GM18507 (cell line): ENCODE measurements at places on chromosomes 2 and 18.

GRCh38 chr2:143581134-143581533, 451.9 kb downstream of the ARHGAP15 start:
- DNase-seq: no peak

DNA sequence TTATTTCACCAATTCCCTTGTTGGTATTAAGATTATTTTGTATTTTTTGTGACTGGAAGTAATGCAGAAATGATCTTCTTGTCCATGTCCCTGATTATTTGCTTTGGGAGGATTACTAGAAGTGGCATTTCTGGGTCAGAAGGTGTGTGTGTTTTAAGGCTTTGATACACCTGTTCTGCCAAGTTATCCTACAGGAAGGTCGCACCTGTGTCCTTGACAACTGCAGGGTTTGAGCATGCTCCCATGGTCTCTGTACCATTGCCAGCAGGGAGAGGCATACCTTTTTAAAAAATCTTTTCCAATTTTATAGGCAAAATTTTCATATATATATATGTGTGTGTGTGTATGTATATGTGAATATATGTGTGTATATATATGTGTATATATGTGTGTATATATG, 29.7 kb downstream of the KDM3A start:
- DNase-seq: no peak

GRCh38 chr2:46574457-46575355, 95.3 kb downstream of the TMEM247 start:
- no peak for DNase-seq

DNA sequence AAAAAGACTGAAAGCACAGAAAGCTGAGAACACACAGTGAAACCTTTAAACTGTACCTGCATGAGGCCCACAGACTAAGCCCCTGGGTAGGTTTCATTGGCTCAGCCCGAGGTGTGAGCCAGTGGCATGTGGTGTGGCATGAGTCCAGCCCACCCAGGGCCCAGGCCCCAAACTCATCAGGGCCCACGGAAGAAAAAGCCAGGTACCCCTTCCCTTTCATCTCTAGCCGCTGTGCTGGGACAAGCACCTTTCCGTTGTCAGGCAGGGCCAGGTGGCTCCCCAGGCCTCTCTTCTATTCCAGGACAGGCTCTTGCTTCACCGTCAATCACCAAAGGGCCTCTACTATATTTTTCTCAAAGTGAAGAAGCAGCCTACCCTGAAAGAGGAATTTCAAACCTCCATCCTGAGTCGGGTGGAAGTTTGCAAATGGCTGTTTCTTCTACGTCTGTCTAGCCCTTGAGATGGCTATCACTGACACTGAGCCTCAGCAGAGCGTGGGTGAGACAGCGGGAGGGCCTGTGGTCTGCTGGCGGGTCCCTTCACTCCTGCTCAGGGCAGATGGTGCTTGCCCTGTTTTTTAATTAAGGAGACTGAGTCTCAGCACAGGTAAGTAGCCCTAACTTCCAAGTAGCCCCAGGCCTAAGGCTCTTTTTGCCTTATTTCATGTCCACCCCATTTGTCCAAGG, 8.6 kb downstream of the DNAJB2 start:
- no peak for DNase-seq

DNA sequence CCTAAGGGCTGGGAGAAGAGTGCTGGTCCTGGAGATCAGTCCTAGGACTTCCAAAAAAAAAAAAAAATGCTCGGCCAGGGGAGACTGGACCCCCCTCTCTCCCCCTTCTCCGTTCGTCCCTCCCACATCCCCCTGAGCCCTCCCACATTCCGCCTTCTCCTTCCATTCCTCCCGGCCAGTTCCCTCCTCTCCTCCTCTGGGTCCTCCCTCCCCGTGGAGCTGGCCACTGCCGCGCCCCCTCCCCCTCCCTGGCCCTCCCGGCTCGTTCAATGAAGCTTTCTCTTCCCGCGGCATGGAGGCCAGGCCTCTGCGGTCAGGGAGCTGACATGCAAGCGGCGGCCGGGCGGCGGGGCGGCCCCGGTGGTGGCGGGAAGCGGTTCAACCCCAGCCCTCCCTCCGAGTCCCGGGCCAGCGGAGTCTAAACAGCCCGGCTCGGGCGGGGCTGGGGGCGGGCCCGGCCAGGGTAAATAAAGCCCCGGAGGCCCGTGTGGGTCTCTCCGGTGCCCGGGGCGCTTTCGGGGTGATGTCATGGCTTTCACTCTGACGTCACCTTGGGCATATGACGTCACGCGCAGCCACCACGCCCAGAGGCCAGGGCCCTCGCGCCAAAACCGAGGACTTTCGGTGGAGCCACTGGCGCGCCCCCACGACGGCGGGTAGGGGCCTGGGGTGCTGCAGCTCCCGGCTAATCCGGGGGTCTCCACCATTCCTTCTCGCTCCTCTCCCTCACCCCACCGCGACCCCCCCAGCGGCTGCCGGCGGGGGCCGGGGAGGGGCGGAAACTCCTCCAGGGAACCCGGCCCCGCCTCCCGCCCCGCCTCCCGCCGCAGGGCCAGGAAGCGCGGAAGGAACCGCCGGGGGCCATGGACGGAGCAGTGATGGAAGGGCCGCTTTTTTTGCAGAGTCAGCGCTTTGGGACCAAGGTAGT, at the start of the genes DOK1 and LOXL3:
DOK1 (plus strand) TSS at position 829 of the 928 bp plus-strand sequence; CDS start at position 864, 35 bp downstream.
LOXL3 (minus strand) TSS at position 51 of the 928 bp plus-strand sequence. CDS start 1,308 bp downstream, outside the sequence.
- DNase-seq: peak; percentile 35

GRCh38 chr2:122651780-122652179, 896.3 kb downstream of the TSN start:
- no peak for DNase-seq

- DNase-seq: no peak
These were observed 927.9 kb upstream of the ACVR2A start for GRCh38 chr2:146916914-146917313.

GRCh38 chr2:222893716-222894115, 32.9 kb downstream of the ACSL3 start:
- no peak for DNase-seq

DNA sequence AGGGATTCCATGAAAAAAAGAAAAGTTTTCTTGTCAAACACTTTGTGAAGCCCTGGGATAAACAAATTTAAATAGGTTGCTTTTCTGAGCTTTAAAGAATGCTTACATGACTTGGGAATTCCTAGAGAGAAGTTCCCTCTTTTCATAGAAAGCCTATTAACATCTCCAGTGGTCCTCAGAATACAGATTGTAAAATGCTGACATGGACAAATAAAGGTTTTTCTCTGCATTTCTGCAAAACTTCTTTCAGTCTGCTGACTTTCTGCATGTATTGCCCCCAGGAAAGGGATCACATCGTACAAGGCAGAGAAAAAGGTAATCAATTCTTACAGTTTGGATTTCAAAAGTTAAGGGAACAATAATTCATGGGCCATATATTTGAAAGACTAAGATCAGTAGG, 20.6 kb downstream of the ZNF385B start:
- no peak for DNase-seq
